Aortic smooth muscle cell (primary cell): ENCODE measurements at places on chromosomes 1 and 21. TPM values are rescaled to one million over a fixed set of nuclear protein-coding genes. Genes with fewer than 3 reads are reported as not detected.

Gene CAPN9
- not detected in 2 replicates for total RNA-seq

Gene TPTE
- not detected in 2 replicates for total RNA-seq

Gene UCHL5
- total RNA-seq = 30.0 and 30.3 TPM in 2 replicates

Gene OR10Z1
- not detected in 2 replicates for total RNA-seq

Gene SORT1
- 15.2 and 21.3 TPM in 2 replicates for total RNA-seq

Gene FBLIM1
- total RNA-seq = 70.9 and 129 TPM in 2 replicates

Gene EXTL1
- 0.06 and 0.13 TPM in 2 replicates for total RNA-seq

Gene SLC45A3
- 2.0 and 2.6 TPM in 2 replicates for total RNA-seq

Gene HJV
- 0.06 TPM in 1 of 2 replicates, not detected in the other for total RNA-seq

Gene DIRAS3
- 0.99 and 1.3 TPM in 2 replicates for total RNA-seq

Gene GNG4
- not detected in 2 replicates for total RNA-seq

Gene CAPN2
- total RNA-seq = 493 and 496 TPM in 2 replicates

Gene OR2T10
- not detected in 2 replicates for total RNA-seq

Gene PRCC
- 10.4 and 13.3 TPM in 2 replicates for total RNA-seq

Gene FAM131C
- total RNA-seq = 0.31 and 0.53 TPM in 2 replicates

Gene HEATR1
- 19.5 and 19.8 TPM in 2 replicates for total RNA-seq

Gene TTLL7
- total RNA-seq = 10.4 and 17.8 TPM in 2 replicates

Gene ATG4C
- 5.0 and 6.7 TPM in 2 replicates for total RNA-seq

Gene ARHGEF10L
- 38.4 and 44.3 TPM in 2 replicates for total RNA-seq

Gene CCDC24
- 4.0 and 4.8 TPM in 2 replicates for total RNA-seq

Gene GBP6
- not detected in 2 replicates for total RNA-seq

Gene CYP4A22
- total RNA-seq = not detected in 2 replicates

Gene LRRC38
- 0.50 TPM in 1 of 2 replicates, not detected in the other for total RNA-seq

Gene SLC16A4
- 109 and 150 TPM in 2 replicates for total RNA-seq

Gene MYBPH
- 0.06 TPM in 1 of 2 replicates, not detected in the other for total RNA-seq

Gene GFI1
- 0.13 and 0.19 TPM in 2 replicates for total RNA-seq

Gene TTC13
- 14.2 and 16.9 TPM in 2 replicates for total RNA-seq

Gene OR2AK2
- total RNA-seq = not detected in 2 replicates

Gene B3GALT2
- total RNA-seq = 0.25 and 0.26 TPM in 2 replicates

Gene PTPN14
- total RNA-seq = 23.6 and 33.4 TPM in 2 replicates

Gene NEK7
- total RNA-seq = 223 and 293 TPM in 2 replicates

Gene RPTN
- total RNA-seq = not detected in 2 replicates

Gene GPR25
- total RNA-seq = not detected in 2 replicates

Gene SPRR2G
- not detected in 2 replicates for total RNA-seq

Gene HDGF
- 188 and 200 TPM in 2 replicates for total RNA-seq

Gene C4BPA
- total RNA-seq = not detected in 2 replicates

Gene PRDM16
- 25.9 and 47.1 TPM in 2 replicates for total RNA-seq

Gene AIRE
- total RNA-seq = under 0.01 TPM in 1 of 2 replicates, not detected in the other

Gene GSTM5
- total RNA-seq = 0.92 and 2.0 TPM in 2 replicates

Gene RPAP2
- total RNA-seq = 3.8 and 9.0 TPM in 2 replicates

Gene SNX7
- total RNA-seq = 49.5 and 56.6 TPM in 2 replicates

Gene OTUD3
- total RNA-seq = 4.6 TPM in 2 replicates

Gene CELA2A
- total RNA-seq = not detected in 2 replicates

Gene TFAP2E
- total RNA-seq = 0.13 TPM in 1 of 2 replicates, not detected in the other

Gene BACE2
- total RNA-seq = 105 and 135 TPM in 2 replicates

Gene PTPRF
- total RNA-seq = 32.2 and 58.1 TPM in 2 replicates

Gene IRF6
- 4.4 and 15.7 TPM in 2 replicates for total RNA-seq

Gene LCE1D
- not detected in 2 replicates for total RNA-seq

Gene SV2A
- 5.8 and 7.5 TPM in 2 replicates for total RNA-seq

Gene BMP8A
- 0.40 TPM in 1 of 2 replicates, not detected in the other for total RNA-seq

Gene NHLH1
- total RNA-seq = under 0.01 TPM in 1 of 2 replicates, not detected in the other

Gene OR14K1
- total RNA-seq = not detected in 2 replicates

Gene OR2M4
- not detected in 2 replicates for total RNA-seq

Gene CHML
- 6.9 and 7.7 TPM in 2 replicates for total RNA-seq

Gene S100A14
- 0.25 and 0.26 TPM in 2 replicates for total RNA-seq
